ENCODE measurements at places on chromosomes 12 and 14.
A peak's percentile ranks its signal among the peaks of the same experiment; 100 is the strongest.

- no peak for DNase-seq
These were observed 219.9 kb downstream of the AACS start for GRCh38 chr12:125284945-125285685.

DNA sequence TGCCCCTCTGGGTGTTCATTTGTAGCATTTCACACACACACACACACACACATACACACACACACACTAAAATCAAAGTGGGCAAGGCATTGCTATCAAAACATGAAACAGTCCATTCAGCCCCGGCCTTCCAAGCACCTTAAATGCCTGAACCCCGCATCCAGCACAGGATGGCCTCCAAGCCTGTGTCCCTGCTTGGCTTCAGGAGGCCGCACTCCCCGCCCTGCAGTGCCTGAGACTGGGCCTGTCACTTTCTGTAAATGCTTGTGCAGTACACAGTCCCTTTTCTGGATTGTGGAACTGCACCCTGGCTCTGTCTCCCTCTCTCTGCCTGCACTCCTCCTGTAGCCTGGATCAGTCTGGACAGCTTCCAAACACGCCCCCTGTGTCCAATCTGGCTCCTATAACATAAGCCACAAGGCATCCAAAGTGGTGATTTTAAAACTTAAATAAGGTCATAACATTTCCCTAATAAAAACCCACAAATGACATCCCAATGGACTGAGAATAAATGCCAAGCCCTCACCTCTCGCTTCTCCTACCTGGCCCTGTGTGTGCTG is 972.2 kb upstream of the TMEM132C start:
- no peak for DNase-seq

DNA sequence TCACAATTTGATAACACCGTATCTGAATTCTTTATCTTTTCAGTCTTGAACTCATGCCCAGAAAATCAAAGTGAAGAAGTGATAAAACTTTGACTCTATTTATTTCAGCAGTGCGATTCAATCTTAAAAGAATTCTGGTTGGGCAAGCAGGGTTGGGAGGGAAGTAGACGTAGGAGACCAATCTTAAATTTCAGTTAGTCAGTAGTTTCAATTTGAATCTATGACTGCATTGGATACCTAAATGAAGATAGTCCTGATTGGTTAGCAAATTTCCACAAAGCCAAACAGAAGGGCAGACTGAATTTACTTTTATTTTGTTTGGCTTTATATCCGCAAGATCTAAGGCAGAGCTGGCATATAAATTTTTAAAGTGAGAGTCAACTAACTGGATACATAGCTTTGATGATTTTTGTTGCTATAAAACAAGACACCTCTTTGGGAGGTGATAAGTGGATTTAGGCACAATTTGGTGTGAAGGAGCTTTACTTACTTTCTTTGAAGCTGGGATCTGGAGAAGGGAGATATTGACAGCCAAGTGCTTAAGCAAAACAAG is 2.6 kb downstream of the ACSS3 start:
- DNase-seq = peak; percentile 54

DNA sequence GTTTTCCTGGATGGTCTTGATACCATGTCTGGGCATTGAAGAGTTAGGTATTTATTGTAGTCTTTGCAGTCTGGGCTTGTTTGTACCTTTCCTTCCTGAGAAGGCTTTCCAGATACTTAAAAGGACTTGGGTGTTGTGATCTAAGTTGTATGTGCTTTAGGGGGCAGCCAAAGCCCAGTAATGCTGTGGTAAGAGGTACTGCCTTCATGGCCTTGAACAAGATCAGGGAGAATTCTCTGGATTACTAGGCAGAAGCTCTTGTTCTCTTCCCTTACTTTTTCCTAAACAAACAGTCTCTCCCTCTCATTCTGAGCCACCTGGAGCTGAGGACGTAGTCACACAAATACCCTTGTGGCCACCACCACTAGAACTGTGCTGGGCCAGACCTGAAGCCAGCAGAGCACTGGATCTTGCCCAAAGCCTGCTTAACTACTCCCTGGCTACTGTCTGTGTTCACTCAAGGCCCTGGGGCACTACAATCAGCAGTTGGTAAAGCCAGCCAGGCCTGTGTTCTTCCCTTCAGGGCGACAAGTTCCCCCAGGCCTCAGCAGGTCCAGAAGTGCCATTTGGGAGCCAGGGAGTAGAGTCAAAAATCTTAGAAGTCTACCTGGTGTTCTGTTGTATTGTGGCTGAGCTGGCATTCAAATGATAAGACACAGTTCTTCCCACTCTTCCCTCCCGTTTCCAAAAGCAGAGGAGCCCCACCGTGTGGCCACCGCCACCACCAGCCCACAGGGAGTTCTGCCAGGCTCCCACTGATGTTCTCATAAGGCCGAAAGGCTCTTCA is 11.4 kb downstream of the PRORP start:
- no peak for DNase-seq

- no peak for DNase-seq
These were observed 10.1 kb downstream of the PDE6H start for GRCh38 chr12:14982991-14983390.

DNA sequence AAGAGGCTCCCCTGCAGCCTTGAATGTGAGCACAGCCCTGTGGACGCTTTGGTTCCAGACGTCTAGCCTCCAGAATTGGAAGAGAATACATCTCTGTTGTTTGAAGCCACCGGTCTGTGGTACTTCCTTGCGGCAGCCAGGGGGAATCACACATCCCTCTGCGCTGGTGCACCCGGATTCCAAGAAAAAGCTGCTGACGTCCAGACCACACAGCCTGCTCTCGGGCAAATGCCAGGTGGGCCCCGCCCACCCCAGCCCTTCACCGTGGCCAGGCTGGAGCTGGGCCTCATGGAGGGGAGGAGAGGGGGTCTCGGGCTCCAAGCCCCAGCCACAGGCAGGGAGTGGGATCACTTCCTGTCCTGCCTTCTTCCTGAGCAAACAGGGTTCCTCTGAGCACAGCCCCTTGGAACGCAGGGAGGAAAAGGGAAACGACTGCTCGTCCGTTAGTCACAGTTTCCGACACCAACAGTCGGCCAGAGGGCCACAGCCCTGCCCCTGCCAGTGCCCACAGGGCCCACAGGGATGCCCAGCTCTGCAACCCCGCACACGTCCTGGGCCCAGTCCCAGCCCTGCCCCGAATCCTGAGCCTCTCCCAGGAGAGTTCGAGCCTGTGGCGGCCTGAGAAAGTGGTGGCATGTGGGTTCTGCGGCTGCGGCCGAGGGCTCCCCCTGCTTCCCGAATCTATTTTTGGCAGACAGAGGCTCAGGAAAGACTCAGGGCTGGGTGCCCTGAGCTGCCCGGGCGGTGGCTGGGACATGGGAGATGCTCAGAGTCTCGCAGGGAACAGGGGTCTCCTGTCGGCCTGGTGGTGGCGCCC is 85.3 kb downstream of the RFLNA start:
- peak; percentile 80 for DNase-seq

- no peak for DNase-seq
These were observed 1096.5 kb downstream of the FSCB start for GRCh38 chr14:43410631-43411030.

DNA sequence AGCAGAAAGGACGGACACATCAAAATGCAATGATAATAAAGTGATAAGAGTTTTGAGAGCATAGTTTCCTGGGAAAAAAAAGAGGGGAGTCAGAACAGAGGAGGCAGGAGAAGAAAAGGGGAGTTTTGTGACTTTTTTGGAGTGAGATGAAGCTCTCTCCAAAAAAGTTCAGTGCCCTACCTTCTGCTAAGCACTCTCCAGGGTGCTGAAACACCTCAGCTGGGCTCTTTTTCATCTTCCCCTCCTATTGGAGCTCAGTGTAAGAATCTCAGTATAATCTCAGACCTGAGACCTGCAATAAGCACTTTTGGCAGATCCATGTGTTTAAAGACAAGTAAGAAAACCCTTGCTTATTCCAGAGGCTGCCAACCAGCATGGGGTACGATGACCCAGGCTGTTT is 58.9 kb upstream of the SRRM4 start:
- DNase-seq = no peak
